Glutamatergic neuron (in vitro differentiated cells): ENCODE measurements at places on chromosomes 6 and 20. TPM values are rescaled to one million over a fixed set of nuclear protein-coding genes. Genes with fewer than 3 reads are reported as not detected.

DNA sequence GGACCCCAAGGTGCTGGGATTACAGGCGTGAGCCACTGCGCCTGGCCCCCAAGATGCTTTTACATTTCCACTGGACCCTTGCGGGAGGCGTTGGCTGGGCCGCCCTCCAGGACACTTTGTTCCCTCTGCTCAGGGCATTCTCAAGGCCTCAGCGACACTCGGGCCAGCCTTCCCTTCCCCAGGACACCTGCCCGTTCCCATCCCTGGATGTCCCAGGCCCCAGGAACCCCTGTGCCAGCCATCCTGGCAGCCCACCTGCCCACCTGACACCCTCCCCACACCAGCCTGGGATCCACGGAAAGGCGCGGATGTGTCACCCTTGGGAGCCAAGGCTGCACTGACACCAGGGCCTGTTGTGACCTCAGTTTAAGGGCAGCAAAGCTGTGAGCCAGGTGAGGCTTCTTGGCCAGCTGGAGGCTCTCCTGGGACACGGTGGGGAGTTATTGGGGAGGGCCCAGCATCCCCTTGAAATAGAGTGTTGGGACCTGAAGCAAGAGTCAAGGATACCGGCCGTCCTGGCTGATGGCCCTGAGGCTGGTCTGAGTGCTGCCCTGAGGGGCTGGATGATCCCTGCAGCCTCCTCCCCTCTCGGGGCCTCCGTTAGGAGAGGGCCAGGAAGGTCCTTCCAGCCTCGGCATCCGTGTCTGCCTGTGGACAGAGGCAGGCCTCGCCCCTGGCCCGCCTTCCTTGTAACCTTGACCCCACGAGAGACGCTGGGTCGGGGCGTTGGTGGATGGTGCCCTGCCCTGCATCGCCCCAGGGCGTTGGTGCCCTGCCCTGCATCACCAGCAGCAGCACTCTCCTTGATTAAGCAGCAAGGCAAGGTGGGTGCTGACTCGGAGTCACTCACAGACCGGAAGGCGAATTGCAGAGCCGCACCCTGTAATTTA is 84.2 kb upstream of the BHLHE23 start:
- peak; percentile 26 for DNase-seq
- no peak overlapping the region for H3K27ac ChIP-seq
- peaks cover 17% of the 10 kb centered on the region for H3K4me1 ChIP-seq
- H3K27me3 ChIP-seq = peaks cover 6% of the 10 kb centered on the region
- no peak overlapping the region for H3K4me3 ChIP-seq

GRCh38 chr20:61922936-61923335 is 142.7 kb downstream of the TAF4 start:
- H3K4me3 ChIP-seq = no peak overlapping the region
- H3K27me3 ChIP-seq = peaks cover 13% of the 10 kb centered on the region
- H3K27ac ChIP-seq = no peak overlapping the region
- H3K36me3 ChIP-seq = no peaks in the 10 kb centered on the region

GRCh38 chr20:13996265-13996664 is 949 bp downstream of the MACROD2 start:
- peak overlapping the region; percentile 94 for H3K4me3 ChIP-seq
- no peak for DNase-seq
- peaks cover 4% of the 10 kb centered on the region for H3K36me3 ChIP-seq
- H3K27me3 ChIP-seq = peaks cover 3% of the 10 kb centered on the region
- no peak overlapping the region for H3K27ac ChIP-seq
- H3K4me1 ChIP-seq = peaks cover 3% of the 10 kb centered on the region

DNA sequence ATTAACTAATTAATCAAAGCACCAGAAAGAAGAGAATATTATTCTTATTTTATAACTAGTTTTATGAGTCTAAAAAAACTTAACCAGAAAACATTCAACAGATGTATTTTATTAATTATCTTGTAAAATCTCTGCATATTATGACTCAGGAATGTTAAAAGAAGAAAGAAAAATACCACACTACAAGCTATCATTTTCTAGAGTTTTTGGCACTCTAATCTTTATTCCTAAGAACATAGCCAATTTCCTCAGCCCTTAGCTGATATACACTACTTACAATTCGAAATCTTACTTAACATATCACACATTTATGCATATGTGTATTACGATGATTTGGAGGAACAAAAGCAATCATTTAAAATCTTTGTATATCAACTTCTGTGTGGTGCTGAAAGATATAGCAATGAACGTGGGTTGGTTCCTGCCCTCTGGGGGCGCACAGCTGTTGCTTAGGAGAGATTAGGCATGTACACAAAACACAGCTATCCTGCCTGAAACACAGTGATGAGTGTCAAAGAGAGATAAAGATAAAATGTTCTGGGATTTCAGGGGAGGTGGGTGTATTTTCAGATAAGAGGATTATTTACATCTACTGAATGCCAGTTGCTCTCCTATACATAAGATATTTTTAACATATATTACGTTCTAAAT is 404.5 kb downstream of the SYNE1 start:
- H3K4me1 ChIP-seq = no peaks in the 10 kb centered on the region
- no peaks in the 10 kb centered on the region for H3K36me3 ChIP-seq
- no peak for DNase-seq
- no peak overlapping the region for H3K4me3 ChIP-seq
- no peaks in the 10 kb centered on the region for H3K27me3 ChIP-seq

DNA sequence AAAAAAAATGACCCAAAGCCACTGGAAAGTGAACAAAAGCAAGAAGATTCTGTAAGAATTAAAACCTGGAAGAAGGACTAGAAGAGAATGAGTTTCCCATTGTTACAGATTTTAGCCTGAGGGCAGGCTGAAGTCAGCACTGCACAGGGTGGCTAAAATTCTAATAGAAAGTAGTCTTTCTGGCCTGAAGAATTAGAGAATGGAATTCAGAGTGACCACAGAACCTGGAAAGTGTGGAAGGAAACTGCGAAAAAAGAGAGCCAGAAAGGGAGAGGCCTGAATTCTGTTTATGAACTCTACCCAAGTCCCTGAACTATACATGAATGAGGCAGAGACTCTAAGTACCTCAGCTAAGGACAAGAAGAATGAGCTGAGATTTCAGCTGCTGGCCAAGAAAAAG is 38.9 kb upstream of the FILIP1 start:
- no peaks in the 10 kb centered on the region for H3K36me3 ChIP-seq
- H3K4me3 ChIP-seq = no peak overlapping the region
- no peaks in the 10 kb centered on the region for H3K27me3 ChIP-seq
- no peak overlapping the region for H3K27ac ChIP-seq
- no peaks in the 10 kb centered on the region for H3K4me1 ChIP-seq
- no peak for DNase-seq

GRCh38 chr6:114140416-114140815 is 169.5 kb upstream of the HDAC2 start:
- no peak for DNase-seq
- no peaks in the 10 kb centered on the region for H3K36me3 ChIP-seq
- peaks cover 8% of the 10 kb centered on the region for H3K4me1 ChIP-seq

CRISP3 gene
- total RNA-seq = not detected

GRCh38 chr6:24394061-24394779 is 8.5 kb upstream of the MRS2 start:
- no peak for DNase-seq
- no peak overlapping the region for H3K4me3 ChIP-seq
- peaks cover 2% of the 10 kb centered on the region for H3K27me3 ChIP-seq

DNA sequence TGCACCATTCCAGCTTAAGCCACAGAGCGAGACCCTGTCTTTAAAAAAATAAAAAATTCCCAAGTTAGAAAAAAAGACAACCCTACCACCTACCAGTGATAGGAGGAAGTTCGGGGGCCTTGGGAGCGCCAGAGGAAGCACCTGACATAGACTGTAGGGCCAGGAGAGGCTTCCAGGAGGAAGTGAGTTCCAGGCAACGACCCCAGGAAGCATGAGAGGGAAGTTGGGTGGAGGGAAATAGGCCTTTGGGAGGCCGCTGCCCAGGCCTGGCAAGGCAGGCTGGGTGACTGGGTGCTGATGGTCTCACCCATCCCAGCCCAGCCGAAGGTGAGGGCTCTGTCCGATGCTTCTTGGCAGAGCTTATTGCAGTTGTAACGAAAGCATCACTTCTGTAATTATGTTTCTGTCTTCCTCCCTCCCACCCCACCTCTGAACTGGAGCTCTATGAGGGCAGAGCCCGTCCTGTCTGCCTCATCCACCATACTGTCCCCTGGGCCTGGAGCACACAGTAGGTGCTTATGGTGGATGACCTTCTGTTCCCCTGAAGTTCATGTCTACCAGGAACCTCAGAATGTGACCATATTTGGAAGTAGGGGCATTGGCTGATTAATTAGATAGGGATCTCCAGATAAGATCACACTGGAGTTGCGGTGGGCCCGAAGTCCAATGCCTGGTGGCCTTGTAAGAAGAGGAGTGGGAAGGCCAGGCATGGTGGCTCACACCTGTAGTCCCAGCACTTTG is 54.1 kb downstream of the UBE2V1 start:
- no peak for DNase-seq
- no peaks in the 10 kb centered on the region for H3K27me3 ChIP-seq
- H3K4me1 ChIP-seq = no peaks in the 10 kb centered on the region
- no peak overlapping the region for H3K27ac ChIP-seq
- H3K36me3 ChIP-seq = no peaks in the 10 kb centered on the region

DLK2 gene
- total RNA-seq = 2.2 TPM

DYNLT2 gene
- 1.7 TPM for total RNA-seq

- DNase-seq = peak; percentile 56
- no peak within 1 kb of the TSS for H3K27ac ChIP-seq
- peak within 1 kb of the TSS; percentile 76 for H3K4me3 ChIP-seq
Observed at GRCh38 chr6:168440520-168441433, at the start of gene SMOC2. Gene SMOC2 (plus strand): TSS chr6:168441184. CDS start chr6:168441371, 187 bp downstream.
